Muscle of back (tissue), 13 donors: ENCODE measurements at places on chromosomes 4 and X. TPM values are rescaled to one million over a fixed set of nuclear protein-coding genes. Genes with fewer than 3 reads are reported as not detected.

GRCh38 chrX:24264383-24264782 is 49.5 kb downstream of the SUPT20HL2 start:
- no peak for DNase-seq

GRCh38 chr4:89469516-89469915 is 161.9 kb upstream of the GPRIN3 start:
- no peak for DNase-seq

DNA sequence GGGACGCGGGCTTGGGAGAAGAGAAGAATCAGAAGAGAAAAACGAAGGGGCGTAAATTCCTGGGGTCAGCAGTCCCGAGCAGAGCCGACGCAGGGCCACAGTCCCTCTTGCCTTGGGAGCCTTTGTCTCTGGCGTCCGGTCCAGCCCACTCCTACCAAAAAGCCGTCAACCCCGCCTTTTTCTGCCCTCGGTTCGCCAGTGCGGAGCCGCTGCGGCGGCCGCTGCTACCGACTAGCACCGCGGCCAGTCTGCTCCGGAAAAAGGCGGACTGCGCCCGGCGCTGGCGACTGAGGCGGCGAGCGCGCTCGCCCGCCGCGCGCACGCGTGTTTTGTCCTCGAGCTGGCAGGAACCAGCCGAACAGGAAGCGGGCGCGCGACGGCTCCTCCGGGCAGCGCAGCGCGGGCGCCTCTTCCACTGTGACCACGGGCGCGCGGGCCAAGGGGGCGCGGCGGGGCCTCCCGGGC is 502 bp downstream of the HNRNPDL start:
- peak; percentile 49 for DNase-seq

GRCh38 chr4:38495446-38495845 is 168.6 kb upstream of the KLF3 start:
- no peak for DNase-seq

- no peak for DNase-seq
Observed at GRCh38 chr4:144310535-144310934, 170.0 kb upstream of the GYPA start.

- peak; percentile 49 for DNase-seq
Observed at GRCh38 chr4:121217351-121217750, 53.2 kb upstream of the TNIP3 start.

AGTR2 gene
- polyA plus RNA-seq, result 32.1 TPM

SSX4 gene
- polyA plus RNA-seq, result not detected

CDKL2 gene
- 0.22 TPM for polyA plus RNA-seq
